NCI-H748 treated with DMSO at 0.1 percent for 48 hours (cell line): ENCODE measurements at places on chromosomes 13 and 19.
A peak's percentile ranks its signal among the peaks of the same experiment; 100 is the strongest.

GRCh38 chr19:3651684-3652083, 25.1 kb upstream of the CACTIN start:
- no peak for DNase-seq

DNA sequence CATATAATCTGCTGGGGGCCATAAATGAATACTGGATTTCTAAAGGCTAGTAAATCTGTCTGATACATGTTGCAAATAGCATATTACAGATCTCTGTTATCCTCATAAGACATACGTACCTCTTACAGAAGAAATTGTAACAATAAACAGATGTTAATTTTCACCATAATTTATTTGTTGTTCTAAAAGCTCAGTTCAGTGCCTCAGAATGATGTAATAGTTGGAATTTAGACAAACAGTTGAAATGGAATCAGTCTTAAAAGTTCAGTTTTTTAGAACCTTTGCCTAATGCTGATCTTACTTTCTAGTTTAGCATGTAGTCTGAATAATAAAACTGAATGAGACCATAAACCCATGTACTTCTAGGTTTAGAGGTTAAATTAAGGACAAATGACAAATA, 43.1 kb downstream of the B3GLCT start:
- no peak for DNase-seq

DNA sequence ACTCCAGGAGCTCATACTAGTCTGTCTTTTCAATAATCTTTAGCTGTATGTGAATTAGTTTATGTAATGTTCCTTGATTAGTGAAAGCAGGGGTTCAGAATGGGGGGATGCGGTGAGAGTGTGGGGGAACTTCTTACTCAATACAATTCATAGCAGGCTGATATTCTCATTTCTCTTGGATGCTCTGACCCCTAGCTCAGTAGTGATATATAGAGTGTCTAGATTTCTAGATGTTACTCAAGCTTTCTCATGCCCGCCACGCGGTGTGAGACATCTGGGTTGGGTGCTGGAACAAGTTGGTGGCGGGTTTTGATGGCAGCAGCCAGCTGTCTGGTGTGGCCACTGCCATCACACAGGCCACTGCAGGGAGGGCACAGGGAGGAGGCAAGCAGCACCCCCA, 39.3 kb upstream of the FLT1 start:
- no peak for DNase-seq

GRCh38 chr19:2795827-2796658, 10.7 kb downstream of the THOP1 start:
- DNase-seq = no peak

DNA sequence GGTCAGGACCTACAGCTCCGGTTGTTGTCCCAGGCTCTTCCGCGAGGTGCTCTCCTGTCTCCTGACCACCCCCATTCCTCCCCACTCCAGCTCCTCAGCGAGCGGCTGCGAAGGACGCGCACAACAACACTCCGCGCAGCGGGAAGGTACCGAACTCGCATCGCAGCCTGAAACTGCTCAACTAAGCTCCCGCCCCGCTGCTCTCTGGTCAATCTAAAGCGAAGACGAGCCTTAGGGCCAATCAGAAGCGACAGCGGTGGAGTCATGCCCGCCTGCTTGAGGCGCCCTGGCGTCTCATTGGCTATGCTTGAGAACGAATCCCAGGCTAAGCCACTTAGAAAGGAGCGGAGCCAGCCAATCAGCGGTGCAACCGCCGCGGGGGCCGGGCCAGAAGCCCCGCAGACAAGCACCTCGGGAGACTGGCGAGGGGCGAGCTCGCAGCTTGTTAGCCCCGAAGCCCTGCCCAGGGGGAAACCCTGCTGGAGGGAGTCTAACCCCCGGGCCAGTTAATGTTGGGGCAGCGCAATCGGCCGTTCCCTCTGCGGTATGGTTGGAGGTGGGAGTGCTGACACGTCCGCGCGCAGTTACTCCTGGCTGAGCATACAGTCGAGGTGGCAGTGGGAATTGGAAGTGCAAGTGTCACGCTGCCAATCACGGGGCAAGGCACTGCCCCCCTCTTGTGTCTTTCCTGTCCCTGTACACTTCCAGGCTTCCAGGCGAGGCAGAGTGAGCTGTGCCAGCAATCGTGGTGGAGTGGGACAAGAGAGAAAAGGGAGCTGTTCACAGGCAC, 1.9 kb upstream of the ZBTB32 start:
- peak; percentile 98 for DNase-seq

DNA sequence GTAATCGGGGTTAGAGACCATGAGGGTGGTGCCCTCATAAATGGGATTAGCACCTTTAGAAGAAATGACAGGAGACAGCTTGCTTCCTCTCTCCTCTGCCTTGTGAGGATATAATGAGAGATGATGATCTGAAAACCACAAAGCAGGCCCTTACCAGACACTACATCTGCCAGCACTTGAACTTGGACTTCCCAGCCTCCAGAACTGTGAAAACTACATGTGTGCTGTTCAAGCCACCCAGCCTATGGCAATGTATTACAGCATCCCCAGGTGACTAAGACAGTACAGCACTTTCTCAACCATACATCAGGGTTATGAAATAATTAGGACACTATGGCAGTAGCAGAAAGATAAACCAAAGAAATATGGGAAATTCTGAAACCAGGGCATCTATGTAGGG, 7.4 kb downstream of the ZNF564 start:
- DNase-seq = no peak

- no peak for DNase-seq
These were observed 11.2 kb upstream of the MADCAM1 start for GRCh38 chr19:485077-485476.

DNA sequence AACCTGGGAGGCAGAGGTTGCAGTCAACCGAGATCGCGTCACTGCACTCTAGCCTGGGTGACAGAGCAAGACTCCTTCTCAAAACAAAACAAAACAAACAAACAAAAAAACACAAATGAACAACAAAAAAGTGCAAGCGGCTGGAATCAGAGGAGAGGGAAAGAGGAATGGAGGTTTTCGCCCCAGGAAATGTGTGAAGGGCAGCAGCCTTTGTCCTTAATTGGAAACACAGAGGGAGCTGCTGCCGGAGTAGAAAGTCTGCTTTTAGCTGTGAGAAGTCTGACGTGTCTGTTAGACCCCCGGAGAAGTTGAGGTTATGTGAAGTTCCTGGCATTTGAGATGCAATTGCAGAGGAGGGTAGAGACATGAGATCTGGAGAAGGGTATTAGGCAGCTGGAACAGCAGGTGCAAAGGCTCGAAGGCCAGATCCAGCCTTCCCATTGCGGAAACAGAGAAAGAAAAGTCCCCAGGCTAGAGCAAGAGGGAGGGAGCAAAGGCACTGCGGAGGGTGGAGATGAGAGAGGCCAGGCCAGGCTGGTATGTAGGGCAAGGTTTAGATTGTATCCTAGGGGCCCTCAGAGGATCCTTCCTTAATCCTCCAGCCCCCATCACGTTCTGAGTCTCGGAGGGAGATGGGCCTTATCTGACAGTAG, 473 bp downstream of the TMIGD2 start:
- no peak for DNase-seq

- peak; percentile 10 for DNase-seq
These were observed 121.3 kb upstream of the UFM1 start for GRCh38 chr13:38228322-38228721.

DNA sequence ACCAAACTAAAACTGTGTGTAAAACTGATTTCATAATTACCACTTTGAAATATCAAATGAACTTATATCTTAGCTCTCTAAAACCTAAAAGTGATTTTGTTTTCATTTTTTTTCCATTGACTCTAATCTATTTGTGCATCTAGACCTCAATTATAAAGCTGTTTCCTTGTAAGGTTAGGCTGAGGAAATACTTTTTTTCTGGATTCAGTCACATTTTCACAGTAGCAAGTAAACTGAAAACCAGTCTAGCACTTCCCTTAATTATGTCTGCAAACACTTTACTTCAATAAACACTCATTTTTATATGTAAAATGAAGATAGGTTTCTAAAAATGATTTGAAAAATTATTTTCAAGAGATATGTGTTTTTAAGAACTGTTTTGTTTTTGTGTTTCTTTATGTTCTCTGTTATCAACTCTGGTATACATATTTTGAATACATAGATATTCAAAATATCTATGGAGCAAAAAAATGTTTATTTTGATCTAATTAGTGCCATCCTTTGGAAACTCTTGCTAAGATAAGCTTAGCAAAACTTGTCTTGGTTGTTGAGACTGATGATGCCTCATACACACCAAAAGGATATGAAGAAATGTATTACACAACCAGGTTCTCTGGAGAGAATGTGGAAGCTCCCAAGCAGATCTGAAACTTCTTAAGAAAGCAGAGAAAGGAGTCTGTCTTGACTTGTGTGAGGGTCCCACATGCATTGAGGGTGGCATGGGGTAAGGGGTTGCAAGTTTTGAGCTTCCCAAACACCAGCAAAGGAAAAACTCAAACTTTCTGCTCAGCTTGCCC, 1887.4 kb downstream of the PCDH9 start:
- no peak for DNase-seq

GRCh38 chr13:114151565-114152284, 19.3 kb upstream of the RASA3 start:
- DNase-seq = peak; percentile 25

DNA sequence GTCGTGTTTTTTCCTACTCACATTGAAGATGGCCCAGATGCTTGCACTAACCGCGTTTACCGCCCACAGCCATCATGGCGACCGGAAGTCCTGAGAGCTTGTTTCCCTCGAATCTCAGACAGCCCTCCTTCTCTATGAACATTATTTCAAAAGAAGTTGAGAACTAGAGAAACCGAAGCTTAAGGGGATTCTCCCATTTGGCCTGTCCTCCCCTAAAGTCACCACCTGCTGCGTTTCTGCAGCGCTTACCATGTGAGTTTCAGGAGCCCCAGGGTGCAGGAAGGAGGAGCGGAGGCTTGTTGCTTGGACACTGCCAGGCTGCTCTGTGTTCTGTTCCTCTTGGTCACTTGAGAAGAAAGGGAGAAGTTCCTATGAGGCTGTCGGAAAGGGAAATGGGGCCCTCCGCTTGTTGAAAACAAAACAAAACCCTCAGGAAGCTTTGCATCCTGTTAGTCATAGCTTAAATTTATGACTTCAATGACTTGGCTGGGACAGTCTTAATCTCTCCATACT, 6.2 kb downstream of the CARD8 start:
- DNase-seq = no peak

DNA sequence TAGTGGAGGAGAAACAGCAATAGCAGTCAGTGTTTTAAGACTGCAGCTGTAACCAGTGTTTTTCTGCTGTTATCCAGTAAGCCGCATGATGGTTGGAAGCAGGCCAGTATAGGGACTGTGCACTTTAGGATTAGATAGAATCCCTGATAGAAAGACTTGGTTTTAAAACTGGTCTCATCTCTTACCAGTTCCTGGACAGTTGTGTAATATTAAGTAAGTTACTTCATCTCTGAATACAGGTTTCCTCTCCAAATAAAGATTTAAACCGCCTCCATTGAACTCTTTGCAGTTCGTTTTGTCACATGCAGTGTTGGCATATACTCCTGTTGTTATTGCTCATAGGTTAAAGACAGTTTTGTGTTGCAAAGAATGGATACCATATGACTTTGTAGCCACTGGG, 25.6 kb downstream of the URI1 start:
- no peak for DNase-seq

DNA sequence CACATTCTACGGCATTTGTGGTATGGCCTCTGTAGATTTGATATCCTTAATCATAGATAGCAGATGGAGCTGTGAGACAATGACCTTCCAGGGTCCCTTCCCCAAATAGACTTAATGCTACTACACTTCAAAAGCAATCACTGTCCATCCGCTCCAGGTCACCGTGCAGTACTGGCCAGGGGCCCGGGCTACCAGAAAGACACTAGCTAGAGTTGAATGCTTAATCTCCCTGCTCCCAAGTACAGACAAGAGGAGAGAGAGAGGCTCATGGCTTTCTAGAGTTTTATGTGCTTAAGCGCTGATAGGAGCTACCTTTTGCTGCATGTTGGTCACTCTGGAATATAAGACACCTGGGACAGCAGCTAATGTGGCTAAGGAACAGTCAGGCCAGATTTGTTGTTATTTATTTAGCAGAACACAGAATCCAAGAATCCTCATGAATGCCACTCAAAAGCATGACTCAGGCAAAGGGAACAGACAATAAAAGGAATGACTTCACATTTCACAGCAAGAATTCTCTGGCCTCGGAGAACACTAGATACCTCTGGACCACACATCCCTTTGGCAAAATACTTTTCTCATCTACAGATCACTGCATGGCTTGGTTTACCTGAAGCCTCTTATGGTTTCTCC, 165.0 kb downstream of the LACC1 start:
- no peak for DNase-seq

DNA sequence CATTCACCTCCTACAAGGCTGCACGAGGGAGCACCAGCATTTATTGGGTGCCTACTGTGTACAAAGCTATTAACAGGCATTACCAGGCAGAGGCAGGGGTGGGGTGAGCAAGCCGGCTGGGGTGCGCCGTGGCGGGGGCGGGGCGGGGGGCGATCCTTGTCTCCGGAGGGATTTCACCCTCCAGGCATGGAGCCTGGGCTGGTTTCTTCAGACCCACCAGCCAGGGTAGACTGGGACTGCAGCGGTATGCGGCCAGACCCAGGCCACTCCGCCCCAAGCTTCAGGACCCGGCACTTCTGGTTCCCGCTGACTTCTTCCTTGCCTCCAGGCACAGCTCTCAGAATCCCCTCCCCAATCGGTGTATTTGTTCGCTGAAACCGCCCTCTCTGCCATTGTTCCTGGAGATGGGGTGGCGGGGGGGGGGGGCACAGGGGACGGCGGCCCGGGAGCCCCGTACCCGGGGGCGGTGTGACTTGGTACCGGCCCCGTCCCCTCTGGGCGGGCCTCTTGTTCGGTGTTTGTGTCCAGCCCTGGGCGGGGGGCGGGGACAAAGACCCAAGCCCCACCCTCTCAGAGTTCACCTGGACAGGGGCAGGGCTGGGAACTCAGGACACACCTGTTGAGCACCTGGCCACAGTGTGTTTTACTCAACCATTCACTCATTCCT, 14.4 kb downstream of the TJP3 start:
- DNase-seq = no peak

GRCh38 chr19:48859711-48860572, 8.5 kb downstream of the PLEKHA4 start:
- no peak for DNase-seq

DNA sequence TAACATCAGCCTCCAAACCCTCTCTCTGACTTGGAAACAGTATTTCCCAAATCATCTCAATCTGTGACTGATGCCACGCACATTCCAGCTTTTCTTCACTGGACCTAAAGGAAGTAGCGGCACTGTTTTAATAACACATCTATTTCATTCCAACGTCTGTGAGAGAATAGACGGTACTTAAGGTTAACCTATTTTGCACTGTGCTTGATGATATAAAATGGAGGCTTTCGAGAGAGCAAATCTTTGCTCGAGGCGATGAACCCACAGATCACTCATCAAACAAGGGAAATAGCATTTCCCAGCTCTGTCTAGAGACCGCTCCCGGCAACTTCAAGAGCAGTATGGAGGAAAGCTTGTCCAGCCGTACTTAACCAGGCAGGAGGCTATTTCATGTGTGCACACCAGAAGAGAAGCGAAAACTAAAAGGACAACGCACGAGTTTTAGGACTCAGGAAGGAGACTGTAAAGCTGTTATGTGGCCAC, 2.9 kb downstream of the UBL3 start:
- DNase-seq = peak; percentile 72

GRCh38 chr13:78562237-78562889, 41.0 kb downstream of the POU4F1 start:
- no peak for DNase-seq
